ENCODE measurements at places on chromosomes 11 and 22.
A peak's percentile ranks its signal among the peaks of the same experiment; 100 is the strongest.

GRCh38 chr11:23112390-23112789, 252.1 kb upstream of the CCDC179 start:
- no peak for DNase-seq

DNA sequence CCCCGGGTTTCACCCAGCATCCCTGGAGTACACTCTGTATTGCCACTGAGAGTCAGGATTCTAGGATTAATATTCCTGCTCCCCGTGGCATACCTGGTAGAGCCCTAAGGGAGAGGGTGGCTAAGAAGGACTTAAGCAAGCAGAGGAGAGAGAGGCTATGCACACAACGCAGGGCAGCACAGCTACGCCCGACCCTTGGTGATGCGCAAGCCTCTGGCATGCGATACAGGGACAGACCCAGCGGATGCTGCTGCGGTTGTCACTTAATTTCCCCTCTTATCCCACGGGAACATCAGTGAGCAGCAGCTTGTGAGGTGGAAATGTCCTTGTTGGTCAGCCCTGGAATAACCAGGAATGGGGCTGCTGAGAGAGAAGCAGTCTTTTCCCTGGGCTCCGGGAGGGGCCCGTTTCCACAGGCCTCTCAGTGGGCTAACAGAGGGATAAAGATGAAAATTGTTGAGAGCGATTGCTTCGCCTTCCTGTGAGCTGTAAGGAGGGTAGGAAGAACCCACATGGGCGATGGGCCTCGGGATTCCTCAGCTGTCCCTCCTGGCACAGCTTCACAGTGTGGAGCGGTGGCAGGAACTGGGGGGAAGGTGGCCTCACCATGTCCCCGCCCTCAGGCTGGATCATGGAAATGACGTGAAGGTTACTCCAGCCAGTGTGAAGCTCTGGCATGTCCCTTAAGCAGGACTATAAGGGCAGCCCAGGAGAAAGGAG, 48.4 kb upstream of the RAB1B start:
- no peak for DNase-seq

DNA sequence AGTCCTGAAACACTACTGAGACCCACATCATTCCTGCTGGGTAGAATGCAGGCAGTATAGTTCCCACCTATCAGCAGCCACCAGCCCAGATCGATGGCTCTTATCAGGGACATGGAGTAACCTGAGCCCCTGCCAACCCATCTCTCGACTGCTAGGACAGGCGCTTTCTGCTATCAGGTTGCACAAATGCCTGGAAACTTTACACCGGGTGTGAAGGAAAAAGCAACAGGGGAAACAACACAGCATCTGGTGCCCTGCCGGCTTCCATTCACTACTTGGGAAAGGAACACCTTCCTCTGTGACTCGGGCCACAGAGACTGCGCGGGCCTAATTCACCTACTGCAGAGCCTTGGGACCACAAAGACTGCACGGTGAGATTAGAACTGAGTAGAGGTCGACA, 18.5 kb downstream of the RBFOX2 start:
- peak; percentile 46 for DNase-seq

- no peak for DNase-seq
These were observed 296.0 kb upstream of the NARS2 start for GRCh38 chr11:78870655-78871054.

- no peak for DNase-seq
These were observed 6.0 kb upstream of the GAS2L1 start for GRCh38 chr22:29300467-29300806.

DNA sequence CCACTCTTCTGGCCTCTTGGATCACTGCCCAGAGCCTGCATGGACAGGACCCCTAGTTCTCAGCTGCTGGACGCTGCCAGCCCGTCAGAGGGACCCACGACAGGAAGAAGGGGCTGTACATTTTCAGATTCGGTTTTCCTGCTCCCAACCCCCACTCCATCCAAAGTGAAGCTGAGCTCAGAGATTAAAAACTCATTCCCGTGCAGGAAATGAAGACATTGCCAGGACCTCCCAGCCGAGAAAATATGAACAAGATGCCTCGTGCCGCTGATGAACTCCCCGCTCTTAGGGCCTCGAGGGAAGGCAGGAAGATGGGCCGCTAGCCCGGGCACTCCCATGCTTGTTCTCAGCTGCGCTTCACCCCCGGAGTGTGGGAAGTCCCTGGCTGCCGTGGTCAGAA, 36.1 kb downstream of the RPUSD4 start:
- DNase-seq: no peak

- DNase-seq: no peak
These were observed 5.9 kb upstream of the BATF2 start for GRCh38 chr11:65002706-65003105.

GRCh38 chr11:71431271-71431670, 16.9 kb downstream of the DHCR7 start:
- no peak for DNase-seq

GRCh38 chr11:81920205-81920604, 813.5 kb downstream of the FAM181B start:
- DNase-seq: no peak

DNA sequence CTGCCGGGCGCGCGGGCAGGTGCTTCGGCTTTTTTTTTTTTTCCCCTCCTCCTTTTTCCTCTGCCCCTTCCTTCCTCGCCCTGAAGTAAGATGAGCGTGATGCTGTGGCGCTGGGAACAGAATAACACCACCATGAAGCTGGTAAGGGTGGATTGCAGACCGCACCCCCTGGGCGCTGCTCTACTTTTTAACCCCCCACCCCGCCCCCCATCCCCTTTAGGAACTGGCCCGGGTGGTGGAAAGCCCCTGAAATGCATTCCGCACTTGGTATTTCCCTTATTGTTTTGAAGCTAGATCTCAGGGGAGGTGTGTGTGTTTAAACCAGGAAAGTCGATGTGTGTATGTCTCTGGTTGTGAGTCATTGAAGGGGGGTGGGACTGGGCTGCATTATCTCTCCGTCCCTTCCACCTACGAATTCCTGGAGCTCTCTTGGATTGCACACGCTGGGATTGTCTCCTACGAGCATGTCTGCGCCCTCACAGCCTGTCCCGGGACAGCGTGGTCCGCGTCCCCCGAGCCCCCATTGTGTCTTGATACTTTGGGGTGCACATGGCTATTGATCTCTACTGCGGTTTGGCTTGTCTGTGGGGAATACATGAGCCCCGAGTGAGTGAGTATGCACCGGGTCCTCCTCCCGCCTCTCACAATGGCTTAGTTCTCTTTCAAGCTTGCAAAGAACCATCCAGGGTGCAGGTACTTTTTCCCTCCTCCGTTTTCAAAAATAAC, 64.9 kb downstream of the NAV2 start:
- no peak for DNase-seq

DNA sequence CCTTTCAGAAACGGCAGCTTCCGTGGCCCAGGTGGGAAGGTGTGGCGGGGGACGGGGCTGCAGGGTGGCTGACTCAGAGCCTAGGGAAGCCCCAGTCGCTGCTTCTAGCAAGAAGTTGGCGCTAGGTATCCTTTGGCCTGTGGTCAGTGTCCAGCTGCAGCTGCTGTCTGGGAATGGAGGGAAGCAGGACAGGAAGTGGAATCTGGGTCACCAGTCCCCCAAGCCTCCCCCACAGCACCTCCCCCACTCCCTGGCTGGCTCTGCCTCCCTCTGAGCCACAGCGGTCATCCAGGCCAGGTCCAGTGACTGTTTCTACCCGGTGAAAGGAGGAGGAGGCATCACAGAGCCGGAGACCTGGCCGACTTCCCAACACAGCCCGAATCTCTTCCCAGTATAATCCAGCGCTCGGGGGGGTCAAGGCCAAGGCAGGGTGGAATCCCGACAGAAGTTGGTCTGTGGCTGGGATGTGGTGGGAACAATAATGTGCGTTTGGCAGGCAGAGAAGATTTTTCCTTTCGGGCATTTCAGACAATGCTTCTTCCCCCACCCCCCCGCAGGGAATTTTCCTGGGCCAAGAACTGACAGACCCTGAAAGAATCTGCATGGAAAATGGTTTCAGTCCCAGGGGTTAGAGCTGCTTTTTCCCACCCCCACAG, 45.1 kb downstream of the C11orf96 start:
- no peak for DNase-seq

DNA sequence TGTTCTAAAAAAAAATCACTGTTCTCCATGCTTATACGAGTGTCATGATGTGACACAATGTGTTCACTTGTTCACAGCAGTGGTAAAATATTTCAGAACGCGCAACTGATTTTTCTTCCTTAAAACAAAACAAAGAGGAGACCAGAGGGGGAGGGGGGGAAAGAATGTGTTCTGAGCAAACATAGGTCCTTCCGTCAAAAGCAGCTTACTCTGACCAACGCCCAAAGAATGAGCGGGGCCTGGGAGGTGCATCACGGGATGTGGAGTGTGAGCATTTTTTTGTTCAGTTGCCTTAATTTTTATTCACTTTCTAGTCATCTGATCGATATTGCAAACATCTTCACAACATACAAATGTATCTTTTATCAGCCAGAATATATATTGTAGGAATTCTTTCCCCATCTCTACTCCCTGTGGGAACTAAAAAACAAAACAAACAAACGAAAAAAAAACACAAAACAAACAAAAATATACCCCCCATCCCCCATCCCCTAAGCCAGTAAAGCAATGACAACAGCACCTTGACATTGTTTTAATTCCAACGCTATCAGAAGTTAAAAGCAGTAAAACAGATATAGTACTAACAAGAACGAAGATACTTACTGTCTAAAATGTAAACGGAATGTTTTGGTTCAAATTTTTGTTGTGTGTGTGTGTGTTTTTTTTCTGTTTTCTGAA, 43.3 kb downstream of the BDNF start:
- no peak for DNase-seq

- no peak for DNase-seq
These were observed 22.7 kb upstream of the C1QTNF4 start for GRCh38 chr11:47616726-47617416.

- DNase-seq: no peak
These were observed 103.0 kb downstream of the SPATA19 start for GRCh38 chr11:133742353-133742752.

- no peak for DNase-seq
These were observed 9.8 kb downstream of the PACSIN2 start for GRCh38 chr22:43005106-43005505.

- no peak for DNase-seq
These were observed 43.5 kb downstream of the THAP12 start for GRCh38 chr11:76337469-76337868.

GRCh38 chr11:46447544-46447943, 56.0 kb upstream of the CHRM4 start:
- no peak for DNase-seq

DNA sequence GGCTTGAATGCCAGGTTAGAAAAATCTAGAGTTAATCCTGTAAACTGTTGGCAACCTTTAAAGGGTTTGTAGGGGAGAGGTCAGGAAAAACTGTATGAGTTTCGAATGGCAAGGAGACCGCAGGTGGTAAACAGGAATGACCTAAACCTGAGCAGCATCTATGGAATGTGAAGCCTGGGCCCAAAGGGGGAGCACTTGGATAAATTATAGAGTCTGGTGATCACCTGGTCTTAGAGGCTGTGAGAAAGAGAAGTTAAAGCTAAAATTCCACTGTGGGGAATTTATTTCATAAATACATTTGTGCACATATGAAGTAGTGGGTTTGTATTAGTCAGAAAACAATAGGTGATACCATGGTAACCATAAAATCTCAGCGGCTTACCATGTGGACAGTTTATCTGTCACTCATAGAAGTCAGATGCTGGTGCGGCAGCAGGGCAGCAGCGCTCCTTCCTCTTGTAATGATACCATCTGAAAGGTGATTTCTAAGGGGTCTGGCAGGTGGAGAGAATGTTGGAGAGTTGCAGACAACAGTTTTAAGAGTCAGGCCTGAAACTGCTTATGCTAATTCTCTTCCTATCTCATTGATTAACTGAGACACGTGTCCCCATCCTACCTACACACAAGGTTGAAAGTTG, 1104.4 kb upstream of the CCDC90B start:
- DNase-seq: no peak

DNA sequence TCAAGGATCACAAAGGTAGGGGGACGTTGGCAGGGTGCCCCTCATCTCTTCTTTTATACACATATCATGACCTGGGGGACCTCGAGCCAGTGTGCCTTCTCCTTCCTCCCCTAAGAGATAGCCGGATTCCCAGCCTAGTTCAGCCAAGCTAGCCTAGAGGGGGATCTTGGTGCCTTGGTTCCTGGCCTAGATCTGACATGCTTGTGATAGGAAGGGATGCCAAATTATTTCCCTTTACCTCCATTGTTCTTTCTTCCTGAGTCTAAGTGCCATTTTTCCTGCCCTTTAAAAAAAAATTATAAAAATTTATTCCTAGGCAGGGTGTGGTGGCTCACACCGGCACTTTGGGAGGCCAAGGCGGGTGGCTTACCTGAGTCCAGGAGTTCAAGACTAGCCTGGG, 7.0 kb upstream of the HINFP start:
- DNase-seq: no peak

DNA sequence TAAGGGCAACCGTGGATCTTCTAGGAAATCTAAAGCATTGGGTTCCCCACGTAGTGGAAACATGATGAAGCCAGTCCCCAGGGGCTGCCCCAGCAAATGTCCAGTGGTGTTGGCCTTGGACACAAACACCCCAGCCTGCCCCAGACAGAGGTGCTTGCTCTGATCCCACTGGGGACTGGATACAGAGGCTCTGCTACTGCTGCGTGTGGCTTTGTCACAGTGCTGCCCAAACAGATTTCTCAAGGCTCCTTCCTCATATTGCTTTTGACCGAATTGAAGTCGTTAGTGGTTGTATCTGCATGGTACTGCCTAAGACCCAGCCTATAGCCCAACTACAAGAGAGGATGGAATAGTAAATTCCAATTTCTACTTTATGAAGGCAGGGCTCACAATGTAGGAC, 40.1 kb upstream of the CD44 start:
- no peak for DNase-seq

- peak; percentile 57 for DNase-seq
These were observed 72.1 kb upstream of the KCNQ1OT1 start for GRCh38 chr11:2771758-2772466.

GRCh38 chr11:17695454-17696441, 23.6 kb upstream of the MYOD1 start:
- no peak for DNase-seq

DNA sequence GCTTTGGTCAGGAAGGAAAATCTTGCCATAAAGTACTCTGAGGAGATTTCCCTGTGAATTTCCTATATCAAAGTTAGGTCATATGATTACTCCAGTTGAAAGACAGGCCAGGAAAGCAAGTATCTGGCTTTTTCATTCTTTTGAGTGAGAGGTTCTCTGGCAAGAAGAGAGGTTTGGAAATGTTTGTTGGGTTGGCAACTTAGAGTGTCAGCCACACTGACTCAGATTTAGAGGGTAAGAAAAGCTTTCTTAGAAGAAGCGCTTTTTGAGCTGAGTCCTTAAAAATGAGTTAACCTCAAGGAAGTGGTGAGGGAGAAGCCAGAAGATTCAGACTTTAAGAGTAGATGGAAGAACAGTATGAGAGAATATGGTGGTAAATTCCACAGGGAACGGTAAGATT, 86.1 kb upstream of the BDNF start:
- no peak for DNase-seq

GRCh38 chr11:8699903-8700302, 17.3 kb downstream of the RPL27A start:
- no peak for DNase-seq

GRCh38 chr11:20259506-20259905, 99.2 kb upstream of the DBX1 start:
- no peak for DNase-seq

GRCh38 chr22:20465759-20466077, 28.1 kb upstream of the SCARF2 start:
- DNase-seq: no peak
